Glutamatergic neuron (in vitro differentiated cells): ENCODE measurements at places on chromosomes 12 and 14. TPM values are rescaled to one million over a fixed set of nuclear protein-coding genes. Genes with fewer than 3 reads are reported as not detected.
A peak's percentile ranks its signal among the peaks of the same experiment; 100 is the strongest.

The RNASE7 gene
- not detected for total RNA-seq

DNA sequence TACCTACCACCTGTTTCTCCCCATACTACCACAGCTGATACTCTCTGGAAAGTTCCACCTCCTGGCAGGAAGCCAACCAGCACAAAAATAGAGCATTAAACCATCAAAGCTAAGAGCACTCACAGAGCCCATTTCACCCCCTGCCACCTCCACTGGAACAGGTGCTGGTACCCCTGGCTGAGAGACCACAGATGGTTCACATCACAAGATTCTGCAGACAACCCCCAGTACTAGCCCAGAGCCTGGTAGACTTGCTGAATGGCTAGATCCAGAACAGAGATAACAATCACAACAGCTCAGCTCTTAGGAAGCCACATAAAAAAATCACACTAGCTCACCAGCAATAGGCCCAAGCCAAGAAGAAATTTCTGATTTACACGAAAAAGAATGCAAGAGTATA is 855.2 kb downstream of the FSCB start:
- H3K4me1 ChIP-seq: no peaks in the 10 kb centered on the region
- H3K27me3 ChIP-seq: no peaks in the 10 kb centered on the region
- no peak overlapping the region for H3K4me3 ChIP-seq
- no peak for DNase-seq

DNA sequence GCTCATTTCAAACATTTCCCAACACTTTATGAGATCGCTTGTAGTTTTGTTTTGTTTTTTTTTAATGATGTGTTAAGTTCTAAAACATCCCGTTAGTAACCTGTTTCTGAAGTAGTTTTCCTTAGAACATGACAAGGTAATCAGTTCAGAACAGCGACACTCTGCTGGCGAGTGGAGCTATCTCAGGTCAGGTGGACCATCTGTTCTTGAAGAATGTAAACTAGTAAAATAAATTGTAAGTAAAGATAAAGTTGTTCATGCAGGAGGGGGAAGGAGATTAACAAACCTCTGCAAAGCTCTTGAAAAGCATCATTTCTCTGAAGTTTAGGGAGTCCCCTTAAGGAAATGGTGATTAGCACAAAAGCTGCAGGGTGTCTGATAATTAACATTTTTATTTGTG is 71.9 kb upstream of the DACT1 start:
- H3K4me1 ChIP-seq: no peaks in the 10 kb centered on the region
- H3K27ac ChIP-seq: no peak overlapping the region
- no peak for DNase-seq
- H3K27me3 ChIP-seq: peaks cover 2% of the 10 kb centered on the region
- H3K36me3 ChIP-seq: no peaks in the 10 kb centered on the region

GRCh38 chr12:7667125-7667524 is 1.4 kb upstream of the APOBEC1 start:
- no peak for DNase-seq
- H3K4me1 ChIP-seq: no peaks in the 10 kb centered on the region
- no peaks in the 10 kb centered on the region for H3K27me3 ChIP-seq
- H3K4me3 ChIP-seq: no peak overlapping the region

- no peaks in the 10 kb centered on the region for H3K27me3 ChIP-seq
- H3K4me3 ChIP-seq: no peak overlapping the region
- H3K36me3 ChIP-seq: no peaks in the 10 kb centered on the region
- peak; percentile 88 for DNase-seq
- no peak overlapping the region for H3K27ac ChIP-seq
- peaks cover 3% of the 10 kb centered on the region for H3K4me1 ChIP-seq
Measured at GRCh38 chr12:117854339-117855012, 114.3 kb downstream of the KSR2 start.

- no peak overlapping the region for H3K27ac ChIP-seq
- H3K4me1 ChIP-seq: peaks cover 10% of the 10 kb centered on the region
- H3K27me3 ChIP-seq: peaks cover 14% of the 10 kb centered on the region
- H3K36me3 ChIP-seq: no peaks in the 10 kb centered on the region
- no peak for DNase-seq
Measured at GRCh38 chr12:84056-84455, 17.5 kb downstream of the IQSEC3 start.

The AKAP5 gene
- 0.15 TPM for total RNA-seq
